Transverse colon (tissue), 4 donors: ENCODE measurements at places on chromosomes 1 and 21. TPM values are rescaled to one million over a fixed set of nuclear protein-coding genes. Genes with fewer than 3 reads are reported as not detected.

The SYDE2 gene
- total RNA-seq, result 14.5 TPM

The CELA2A gene
- total RNA-seq, result not detected

- DNase-seq, result no peak
These were observed 70.3 kb upstream of the KCNK1 start for GRCh38 chr1:233543338-233544255.

DNA sequence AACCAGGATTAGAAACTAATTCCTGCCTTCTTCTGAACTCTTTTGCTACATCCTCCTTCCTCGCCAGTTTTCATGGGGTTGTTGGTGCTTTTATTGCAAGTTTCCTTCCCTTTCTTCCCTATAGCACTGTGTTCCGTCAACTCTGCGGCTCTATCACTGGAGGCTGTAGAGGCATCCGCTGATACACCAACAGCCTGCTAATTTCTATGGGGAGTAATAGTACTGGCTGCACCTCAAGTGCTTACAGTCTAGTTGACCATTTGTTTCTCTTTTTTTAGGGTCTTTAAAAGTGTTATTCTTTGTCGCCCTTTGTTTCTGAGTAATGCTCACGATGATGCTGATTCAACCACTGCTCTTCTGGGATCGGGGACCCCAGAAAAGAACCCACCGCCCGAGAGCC lies 746 bp downstream of the MIS18A start:
- no peak for DNase-seq

DNA sequence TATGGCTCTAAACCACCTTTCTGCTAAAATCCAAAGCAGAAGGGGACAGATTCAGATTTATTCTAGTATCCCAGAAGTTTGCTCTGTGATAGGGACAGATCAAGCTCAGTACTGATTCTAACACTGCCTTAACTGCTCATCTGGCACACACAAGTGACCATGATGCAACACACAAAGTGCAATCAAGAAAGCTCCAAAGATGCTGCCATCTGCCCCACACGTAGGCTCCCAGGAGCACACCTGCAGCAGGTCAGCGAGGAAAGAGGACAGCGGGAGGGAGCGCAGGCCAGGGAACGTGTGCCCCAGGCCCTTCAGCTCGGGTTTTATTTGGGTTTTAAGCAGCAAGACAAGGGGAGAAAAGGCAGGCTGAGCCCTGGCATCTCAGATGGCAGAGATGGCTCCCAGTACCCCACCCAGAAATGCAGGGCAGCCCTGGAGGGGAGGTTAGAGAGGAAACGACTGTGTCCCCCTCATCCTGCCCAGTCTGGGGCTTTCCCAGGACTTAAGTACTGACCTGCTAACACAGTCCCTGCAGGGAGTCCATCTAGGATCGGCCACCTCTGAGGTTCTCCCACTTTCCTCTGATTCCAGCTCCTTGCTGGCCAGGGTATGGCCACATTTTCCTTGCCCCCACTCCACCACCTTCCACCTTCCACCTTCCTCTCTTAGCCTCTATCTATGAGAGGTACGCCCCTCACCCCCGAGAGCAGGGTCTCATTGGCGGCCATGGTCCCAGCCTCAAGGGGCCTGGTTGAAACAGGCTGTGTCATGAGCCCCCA lies 1.2 kb downstream of the TRIM11 start:
- no peak for DNase-seq
